ENCODE measurements at places on chromosomes 2 and 18.

GRCh38 chr2:191318037-191318728 lies 73.0 kb downstream of the MYO1B start:
- no peak for DNase-seq
- peaks cover 30% of the 10 kb centered on the region for H3K27me3 ChIP-seq
- no peak overlapping the region for H3K27ac ChIP-seq
- H3K36me3 ChIP-seq, result no peaks in the 10 kb centered on the region
- peaks cover 14% of the 10 kb centered on the region for H3K4me1 ChIP-seq

DNA sequence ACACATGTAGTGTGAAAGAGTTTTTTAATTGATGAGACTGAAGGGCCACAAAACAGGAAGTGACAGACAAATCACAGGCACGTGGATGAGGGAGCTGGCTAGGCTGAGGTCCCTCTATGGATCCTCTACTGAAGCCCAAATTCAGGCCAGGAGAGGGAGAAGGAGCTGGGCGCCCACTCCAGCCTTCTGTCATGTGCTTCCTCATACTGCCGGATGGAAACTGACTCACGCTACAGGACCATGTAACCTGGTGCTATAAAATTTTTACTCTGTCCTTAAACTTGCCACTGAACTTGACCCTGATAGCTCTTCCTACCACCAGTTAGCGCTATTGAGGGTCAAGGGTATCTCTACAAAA lies 31.3 kb downstream of the PSTPIP2 start:
- DNase-seq, result no peak
- H3K27me3 ChIP-seq, result no peaks in the 10 kb centered on the region
- H3K27ac ChIP-seq, result peak overlapping the region; percentile 82

- peaks cover 13% of the 10 kb centered on the region for H3K27me3 ChIP-seq
- no peaks in the 10 kb centered on the region for H3K36me3 ChIP-seq
- H3K27ac ChIP-seq, result no peak overlapping the region
- no peak overlapping the region for H3K4me3 ChIP-seq
These were observed 49.1 kb upstream of the MYCN start for GRCh38 chr2:15890936-15891905.

DNA sequence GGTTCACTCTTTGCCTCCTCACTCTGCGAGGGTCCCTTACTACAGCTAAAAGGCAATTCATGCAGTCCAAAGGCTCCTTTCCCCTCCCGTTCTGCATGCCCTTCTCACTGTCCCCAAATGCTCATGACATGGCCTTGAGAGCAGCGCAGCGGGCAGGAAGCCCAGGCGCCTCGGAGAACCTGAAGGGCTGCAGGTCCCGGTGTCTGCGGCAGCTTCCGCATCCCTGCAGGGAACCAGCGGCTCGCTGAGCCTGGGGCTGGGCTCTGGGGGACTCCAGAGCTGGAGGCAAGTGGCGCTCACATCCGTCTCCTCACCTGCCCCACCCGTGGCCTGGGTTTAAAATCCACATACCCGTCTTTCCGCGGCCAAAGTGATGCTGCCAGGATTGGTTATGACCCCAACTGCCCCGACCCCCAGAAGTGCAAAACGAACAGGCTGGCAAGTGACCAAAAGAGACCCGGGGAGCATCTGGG lies 462 bp upstream of the CIDEA start:
- peaks cover 87% of the 10 kb centered on the region for H3K27me3 ChIP-seq
- no peak overlapping the region for H3K27ac ChIP-seq
- peaks cover 4% of the 10 kb centered on the region for H3K4me1 ChIP-seq
- no peak for DNase-seq

GRCh38 chr2:240502430-240503121 lies 55.2 kb downstream of the ANKMY1 start:
- H3K27me3 ChIP-seq, result no peaks in the 10 kb centered on the region
- H3K36me3 ChIP-seq, result peaks cover 14% of the 10 kb centered on the region
- no peak overlapping the region for H3K4me3 ChIP-seq
- no peaks in the 10 kb centered on the region for H3K4me1 ChIP-seq

DNA sequence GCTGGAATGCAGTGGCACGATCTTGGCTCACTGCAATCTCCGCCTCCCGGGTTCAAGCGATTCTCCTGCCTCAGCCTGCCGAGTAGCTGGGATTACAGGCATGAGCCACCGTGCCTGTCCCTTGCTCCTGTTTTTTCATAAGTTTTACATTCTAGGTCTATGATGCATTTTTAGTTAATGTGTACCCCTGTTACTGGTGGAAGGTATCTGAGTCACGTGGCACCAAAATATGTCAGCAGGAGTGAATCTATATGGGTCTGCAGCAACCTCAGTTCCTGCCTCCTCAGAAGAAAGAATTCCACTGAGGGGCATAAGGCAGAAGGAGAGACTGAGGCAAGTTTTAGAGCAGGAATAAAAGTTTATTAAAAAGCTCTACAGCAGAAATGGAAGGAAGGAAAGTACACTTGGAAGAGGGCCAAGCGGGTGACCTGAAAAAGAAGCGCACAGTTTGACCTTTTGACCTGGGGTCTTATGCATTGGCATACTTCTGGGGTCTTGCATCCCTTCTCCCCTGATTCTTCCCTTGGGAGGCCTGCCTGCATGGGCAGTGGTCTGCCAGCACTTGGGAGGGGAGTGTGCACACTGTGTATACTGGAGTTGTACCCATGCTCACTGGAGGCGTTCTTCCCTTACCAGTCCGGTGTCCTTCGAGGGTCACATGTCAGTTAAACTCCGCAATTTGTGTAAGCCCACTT lies 1.1 kb upstream of the MFSD2B start:
- no peak overlapping the region for H3K4me3 ChIP-seq
- H3K27me3 ChIP-seq, result peaks cover 39% of the 10 kb centered on the region
- H3K27ac ChIP-seq, result no peak overlapping the region
- H3K4me1 ChIP-seq, result peaks cover 2% of the 10 kb centered on the region

- H3K36me3 ChIP-seq, result no peaks in the 10 kb centered on the region
- no peaks in the 10 kb centered on the region for H3K27me3 ChIP-seq
- DNase-seq, result no peak
- no peaks in the 10 kb centered on the region for H3K4me1 ChIP-seq
- no peak overlapping the region for H3K4me3 ChIP-seq
These were observed 1566.9 kb upstream of the PIK3C3 start for GRCh38 chr18:40388121-40388520.

DNA sequence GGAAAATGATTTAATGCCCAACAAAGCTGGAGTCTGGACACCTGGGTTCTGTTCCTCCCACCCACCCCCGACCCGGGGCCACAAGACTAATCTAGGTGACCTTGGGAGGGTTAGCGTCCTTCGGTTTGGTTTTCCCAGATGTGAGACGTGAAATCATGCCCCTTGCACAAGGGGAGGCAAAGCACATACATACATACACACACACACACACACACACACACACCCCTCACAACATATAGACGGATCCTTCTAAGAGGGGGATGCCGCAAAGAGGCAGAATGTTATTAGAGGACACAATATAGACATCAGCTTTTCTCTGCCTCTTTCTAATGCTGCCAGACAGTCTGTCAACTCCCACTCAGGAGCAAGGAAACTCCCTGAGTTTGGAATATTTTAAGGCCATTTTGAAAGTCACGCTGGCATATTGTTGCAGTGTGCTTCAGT lies 616 bp upstream of the RBMS1 start:
- H3K27me3 ChIP-seq, result no peaks in the 10 kb centered on the region
- H3K36me3 ChIP-seq, result no peaks in the 10 kb centered on the region
- peak overlapping the region; percentile 93 for H3K27ac ChIP-seq
- no peak for DNase-seq
- H3K4me1 ChIP-seq, result peaks cover 26% of the 10 kb centered on the region

DNA sequence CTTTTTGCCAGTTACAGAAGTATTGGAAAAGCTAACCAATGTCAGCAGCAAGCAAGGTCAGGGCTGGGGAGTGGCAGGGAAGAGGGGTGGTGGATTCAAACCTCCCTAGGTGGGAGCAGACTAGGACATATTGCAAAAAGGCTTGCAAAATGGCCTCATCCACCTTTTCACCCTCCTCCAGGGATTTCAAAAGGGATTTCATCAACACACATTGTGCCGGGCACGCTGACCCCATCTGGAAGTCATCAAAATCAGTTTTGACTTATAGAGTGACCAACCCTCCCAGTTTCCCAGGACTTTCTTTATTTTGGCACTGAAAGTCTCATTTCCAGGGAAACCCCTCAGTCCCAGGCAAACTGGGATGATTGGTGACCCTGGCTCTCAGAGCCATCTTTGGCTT lies 94.7 kb downstream of the BIN1 start:
- peaks cover 5% of the 10 kb centered on the region for H3K4me1 ChIP-seq
- peaks cover 74% of the 10 kb centered on the region for H3K27me3 ChIP-seq
- DNase-seq, result no peak
- no peak overlapping the region for H3K4me3 ChIP-seq
- no peak overlapping the region for H3K27ac ChIP-seq

- no peak overlapping the region for H3K27ac ChIP-seq
- DNase-seq, result no peak
- H3K4me3 ChIP-seq, result no peak overlapping the region
- H3K36me3 ChIP-seq, result no peaks in the 10 kb centered on the region
- no peaks in the 10 kb centered on the region for H3K4me1 ChIP-seq
These were observed 82.3 kb downstream of the ARHGAP28 start for GRCh38 chr18:6811816-6812215.

- peaks cover 34% of the 10 kb centered on the region for H3K27me3 ChIP-seq
- H3K4me1 ChIP-seq, result no peaks in the 10 kb centered on the region
- no peak for DNase-seq
- no peak overlapping the region for H3K27ac ChIP-seq
These were observed 105.9 kb upstream of the SNTG2 start for GRCh38 chr2:844715-845114.

- no peaks in the 10 kb centered on the region for H3K4me1 ChIP-seq
- peaks cover 31% of the 10 kb centered on the region for H3K27me3 ChIP-seq
- no peaks in the 10 kb centered on the region for H3K36me3 ChIP-seq
These were observed 248.4 kb downstream of the SH3BP4 start for GRCh38 chr2:235200216-235200615.

GRCh38 chr2:27855476-27855875 lies 34.7 kb downstream of the RBKS start:
- H3K27ac ChIP-seq, result no peak overlapping the region
- no peaks in the 10 kb centered on the region for H3K27me3 ChIP-seq
- no peak for DNase-seq
- H3K36me3 ChIP-seq, result no peaks in the 10 kb centered on the region

DNA sequence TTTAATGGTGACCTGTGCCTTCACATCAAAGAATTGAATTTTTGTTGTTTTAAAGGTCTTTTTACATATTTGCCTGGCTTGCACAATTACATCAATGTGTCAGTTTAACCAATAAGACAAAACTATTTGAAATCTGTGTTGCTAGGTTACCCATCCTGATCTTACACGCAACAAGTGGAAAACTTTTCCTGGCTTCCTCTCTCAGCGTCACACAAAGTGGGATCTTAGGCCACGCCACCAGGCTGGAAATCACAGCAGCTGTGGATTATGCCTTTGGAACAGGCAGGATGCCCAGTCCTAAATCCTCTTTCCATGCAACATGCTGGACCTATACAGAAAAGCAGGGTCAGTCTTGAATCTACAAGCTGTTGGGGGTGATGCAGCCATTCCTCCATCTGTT lies 298.2 kb upstream of the HNRNPA3 start:
- no peak overlapping the region for H3K27ac ChIP-seq
- DNase-seq, result no peak
- peaks cover 35% of the 10 kb centered on the region for H3K27me3 ChIP-seq
- no peak overlapping the region for H3K4me3 ChIP-seq
- H3K4me1 ChIP-seq, result no peaks in the 10 kb centered on the region

GRCh38 chr18:62354151-62354550 lies 29.0 kb downstream of the TNFRSF11A start:
- peaks cover 3% of the 10 kb centered on the region for H3K4me1 ChIP-seq
- DNase-seq, result no peak
- H3K4me3 ChIP-seq, result no peak overlapping the region
- H3K27me3 ChIP-seq, result peaks cover 4% of the 10 kb centered on the region
- H3K27ac ChIP-seq, result no peak overlapping the region
- no peaks in the 10 kb centered on the region for H3K36me3 ChIP-seq

GRCh38 chr18:57624988-57625387 lies 3.4 kb upstream of the NARS1 start:
- no peak overlapping the region for H3K27ac ChIP-seq
- no peak for DNase-seq
- H3K4me1 ChIP-seq, result peaks cover 8% of the 10 kb centered on the region
- H3K36me3 ChIP-seq, result peaks cover 2% of the 10 kb centered on the region
- H3K27me3 ChIP-seq, result no peaks in the 10 kb centered on the region

DNA sequence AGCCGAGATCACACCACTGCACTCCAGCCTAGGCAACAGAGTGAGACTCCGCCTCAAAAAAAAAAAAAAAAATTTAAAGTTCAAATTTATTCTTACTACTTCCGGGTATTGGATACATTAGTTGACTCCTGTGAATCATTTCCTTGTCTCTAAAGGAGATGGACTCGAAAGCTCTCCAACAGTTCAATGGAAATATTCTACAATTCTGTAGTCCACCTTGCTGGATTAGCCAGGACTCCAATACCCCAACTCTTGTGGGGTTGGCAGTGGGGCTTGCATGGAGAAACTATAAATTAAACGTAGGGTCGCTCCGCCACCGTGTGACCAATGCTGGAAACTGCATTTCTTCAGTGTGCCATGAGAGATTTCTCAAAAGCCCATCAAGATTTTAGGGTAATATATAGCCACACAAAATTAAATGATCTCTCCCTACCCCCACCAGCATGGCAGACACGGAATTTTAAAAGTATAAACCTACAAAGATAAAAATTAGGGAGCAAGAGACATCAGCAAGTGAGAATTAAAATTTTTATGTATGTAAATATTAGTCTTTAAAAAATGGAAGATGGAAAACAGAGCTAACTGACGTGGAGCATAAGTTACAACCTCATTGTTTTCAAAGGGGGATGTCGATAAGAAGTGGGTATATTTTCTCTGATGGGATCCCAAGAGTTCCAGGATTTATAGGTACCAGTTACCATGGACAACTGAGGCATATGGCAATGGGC lies 27.8 kb upstream of the GAREM2 start:
- peaks cover 1% of the 10 kb centered on the region for H3K36me3 ChIP-seq
- H3K27me3 ChIP-seq, result peaks cover 19% of the 10 kb centered on the region
- H3K4me1 ChIP-seq, result peaks cover 2% of the 10 kb centered on the region
- no peak overlapping the region for H3K27ac ChIP-seq

DNA sequence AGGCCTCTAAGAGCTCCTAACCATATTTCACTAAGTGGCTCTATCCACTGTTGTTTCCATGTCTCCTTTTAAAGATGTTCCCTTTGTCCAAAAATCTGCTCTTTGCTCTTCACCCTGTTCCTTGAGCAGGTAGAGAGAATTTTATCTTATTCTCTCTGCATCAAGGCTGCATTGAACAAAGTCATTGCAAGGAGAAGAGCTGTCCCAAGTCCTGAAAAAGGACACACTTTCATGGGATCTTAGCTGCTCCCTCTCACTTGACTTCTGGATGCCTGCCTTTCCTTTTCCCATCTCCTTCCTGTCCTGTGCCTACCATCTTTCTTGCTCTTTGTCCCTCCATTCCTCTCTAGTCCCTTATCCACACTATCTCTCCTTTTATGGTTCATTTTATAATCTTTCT lies 235.2 kb upstream of the THSD7B start:
- H3K4me3 ChIP-seq, result no peak overlapping the region
- H3K4me1 ChIP-seq, result no peaks in the 10 kb centered on the region
- H3K36me3 ChIP-seq, result no peaks in the 10 kb centered on the region
- no peak for DNase-seq
- H3K27me3 ChIP-seq, result peaks cover 15% of the 10 kb centered on the region
- no peak overlapping the region for H3K27ac ChIP-seq

GRCh38 chr2:70822843-70823242 lies 2.4 kb upstream of the CLEC4F start:
- peaks cover 45% of the 10 kb centered on the region for H3K27me3 ChIP-seq
- H3K27ac ChIP-seq, result no peak overlapping the region
- peaks cover 3% of the 10 kb centered on the region for H3K36me3 ChIP-seq

GRCh38 chr2:131148426-131148825 lies 43.3 kb downstream of the PLEKHB2 start:
- no peaks in the 10 kb centered on the region for H3K27me3 ChIP-seq
- H3K4me3 ChIP-seq, result no peak overlapping the region
- H3K4me1 ChIP-seq, result peaks cover 7% of the 10 kb centered on the region
- no peaks in the 10 kb centered on the region for H3K36me3 ChIP-seq
- DNase-seq, result no peak

GRCh38 chr18:35497027-35497369 lies 762 bp downstream of the INO80C start:
- DNase-seq, result no peak
- no peaks in the 10 kb centered on the region for H3K27me3 ChIP-seq
